Dermis microvascular lymphatic vessel endothelial cell (primary cell): ENCODE measurements at places on chromosomes 7 and 10.

DNA sequence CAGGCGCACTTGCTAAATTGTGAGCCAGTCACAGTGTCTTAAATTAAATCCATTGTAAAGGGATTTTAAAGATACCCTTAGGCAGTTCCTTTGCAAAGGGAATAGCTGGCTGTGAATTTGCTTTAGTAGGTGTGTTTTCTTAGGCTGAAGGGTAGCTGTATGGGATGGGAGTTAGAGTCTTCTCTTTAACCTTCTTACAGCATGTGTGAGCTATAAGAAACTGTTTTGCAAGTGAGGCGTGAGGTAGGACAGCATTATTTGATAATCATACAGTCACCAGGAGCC, 5.2 kb downstream of the EEPD1 start:
- no peak for DNase-seq

- DNase-seq = no peak
Measured at GRCh38 chr7:46201961-46202360, 280.9 kb upstream of the IGFBP3 start.

DNA sequence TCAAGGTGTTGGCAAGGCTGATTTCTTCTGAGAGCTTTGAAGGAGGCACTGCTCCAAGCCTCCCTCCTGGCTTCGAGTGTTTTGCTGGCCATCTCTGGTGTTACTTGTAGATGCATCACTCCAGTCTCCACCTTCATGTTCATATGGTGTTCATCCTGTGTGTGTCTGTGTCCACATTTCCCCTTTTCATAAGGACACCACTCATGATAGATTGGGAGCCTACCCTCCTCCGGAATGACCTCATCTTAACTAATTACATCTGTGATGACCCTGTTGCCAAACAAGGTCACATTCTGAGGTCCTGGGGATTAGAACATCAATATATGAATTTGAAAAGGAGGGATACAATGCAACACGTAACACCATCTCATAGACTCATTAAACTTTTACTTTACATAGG, 119.0 kb downstream of the CREB5 start:
- no peak for DNase-seq

- DNase-seq = no peak
Measured at GRCh38 chr7:31695859-31696614, 9.0 kb downstream of the PPP1R17 start.

- peak; percentile 51 for DNase-seq
Measured at GRCh38 chr7:112136271-112137008, 69.8 kb downstream of the DOCK4 start.
